NCI-H2081 treated with DMSO at 0.1 percent for 48 hours (cell line): ENCODE measurements at places on chromosomes 13 and 19.
A peak's percentile ranks its signal among the peaks of the same experiment; 100 is the strongest.

DNA sequence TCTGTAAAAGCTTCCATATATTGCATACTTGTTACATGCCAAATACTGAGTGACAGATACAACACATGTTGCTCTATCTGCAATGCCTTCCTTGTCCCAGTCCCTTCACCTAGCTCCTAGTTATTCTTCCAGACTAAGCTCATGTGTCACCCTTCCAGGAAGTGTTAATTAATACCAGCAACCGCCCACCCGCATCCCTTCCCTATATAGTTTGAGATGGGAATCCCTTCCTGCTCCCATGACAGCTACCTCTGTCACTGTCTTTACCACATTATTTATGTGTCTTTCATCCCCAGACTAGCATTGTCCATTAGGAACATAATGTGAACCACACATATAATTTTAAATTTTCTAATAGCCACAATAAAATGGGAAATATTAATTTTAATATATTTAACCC lies 49.5 kb upstream of the FRY start:
- DNase-seq: no peak

DNA sequence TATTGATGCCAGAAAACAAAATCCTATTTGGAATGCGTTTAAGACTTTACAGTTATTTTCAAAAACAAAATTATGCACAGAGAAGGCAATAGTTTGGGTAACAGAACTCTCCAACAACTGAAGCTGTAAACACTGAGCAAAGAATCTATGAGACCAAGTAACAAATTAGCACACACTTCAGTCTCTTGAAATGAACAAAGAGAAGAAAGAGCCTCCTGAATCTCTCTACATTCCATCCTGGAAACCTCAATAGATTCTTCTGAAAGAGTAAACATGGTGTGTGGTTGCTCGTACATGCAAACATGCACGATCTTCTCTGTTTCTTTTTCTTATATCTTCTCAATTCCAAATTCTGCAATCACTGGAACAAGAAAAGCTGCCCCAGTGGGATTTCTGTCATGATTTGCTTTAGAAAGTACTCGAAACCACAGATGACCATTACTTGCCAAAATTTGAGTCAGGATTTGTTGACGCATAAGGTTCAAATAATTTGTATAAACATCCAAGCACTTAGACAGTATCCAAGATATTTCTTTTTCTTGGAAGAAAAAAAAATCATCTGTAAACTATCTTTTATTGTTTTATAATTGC lies 137.9 kb upstream of the DACH1 start:
- no peak for DNase-seq

GRCh38 chr13:50884265-50884664 lies 25.3 kb upstream of the RNASEH2B start:
- DNase-seq: no peak

GRCh38 chr13:103539265-103539664 lies 473.0 kb upstream of the SLC10A2 start:
- DNase-seq: peak; percentile 79

- no peak for DNase-seq
Measured at GRCh38 chr19:12946092-12946721, 545 bp downstream of the RAD23A start.

GRCh38 chr19:18765224-18765623 lies 25.9 kb downstream of the COMP start:
- DNase-seq: peak; percentile 13

DNA sequence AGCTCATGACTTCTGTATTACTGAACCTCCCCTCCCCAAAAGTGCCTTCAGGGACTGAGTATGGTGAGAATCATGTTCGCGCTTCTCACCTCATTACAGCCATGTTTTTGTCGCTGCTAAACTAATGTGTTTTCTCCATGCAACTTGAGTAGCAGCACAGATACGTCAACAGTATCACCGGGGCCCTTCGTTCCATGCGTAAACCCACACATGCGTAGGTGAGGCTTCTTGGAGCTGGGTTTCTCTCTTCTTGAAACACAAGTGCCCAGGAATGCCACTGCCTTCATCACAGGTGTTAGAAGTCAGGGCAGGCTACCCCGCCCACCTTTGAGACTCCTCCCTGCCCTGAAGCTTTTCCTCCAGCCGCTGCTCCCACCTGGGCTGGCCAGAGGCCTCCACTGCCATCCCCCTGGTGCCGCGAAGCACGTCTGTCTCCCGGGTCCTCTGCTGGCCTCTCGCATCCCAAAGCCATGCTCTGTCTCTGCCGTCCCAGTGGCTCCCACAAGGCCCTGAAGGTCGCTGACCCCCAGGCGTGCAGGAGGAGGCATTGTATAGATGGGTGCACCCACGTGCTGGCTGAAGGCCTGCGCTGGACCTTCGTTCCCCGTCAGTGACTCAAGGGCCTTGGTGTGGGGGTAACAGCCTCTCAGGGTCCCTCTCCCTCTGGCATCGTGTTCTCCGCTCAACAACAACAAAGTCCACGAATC lies 135.3 kb upstream of the MCF2L start:
- no peak for DNase-seq

GRCh38 chr13:28583651-28584091 lies 75.3 kb upstream of the POMP start:
- DNase-seq: no peak

GRCh38 chr13:99730403-99730802 lies 229.1 kb downstream of the TM9SF2 start:
- no peak for DNase-seq

- DNase-seq: no peak
Measured at GRCh38 chr19:29245215-29245614, 32.3 kb upstream of the UQCRFS1 start.

GRCh38 chr13:42577538-42577937 lies 3.6 kb downstream of the TNFSF11 start:
- DNase-seq: no peak

DNA sequence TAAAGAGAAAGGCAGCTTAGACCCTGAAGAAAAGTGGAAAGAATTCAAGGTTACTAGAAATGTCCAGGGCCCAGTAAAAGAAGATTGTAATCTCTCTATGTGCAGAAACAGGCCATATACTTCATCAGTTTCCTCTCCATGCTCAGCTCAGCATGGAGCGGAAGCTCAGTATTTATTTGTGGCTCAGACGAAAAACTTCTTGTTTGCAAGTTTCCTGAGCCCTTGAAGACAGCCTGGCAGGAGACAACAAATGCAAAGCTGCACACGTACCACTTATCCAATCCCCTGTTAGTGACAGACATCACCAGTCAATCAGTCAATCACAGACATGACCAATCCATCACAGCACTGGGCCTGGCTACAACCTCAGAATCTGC lies 8.1 kb upstream of the KLF2 start:
- DNase-seq: no peak

GRCh38 chr13:25752957-25753551 lies 298.8 kb downstream of the SHISA2 start:
- DNase-seq: no peak

GRCh38 chr13:67049744-67050143 lies 180.4 kb downstream of the PCDH9 start:
- no peak for DNase-seq

DNA sequence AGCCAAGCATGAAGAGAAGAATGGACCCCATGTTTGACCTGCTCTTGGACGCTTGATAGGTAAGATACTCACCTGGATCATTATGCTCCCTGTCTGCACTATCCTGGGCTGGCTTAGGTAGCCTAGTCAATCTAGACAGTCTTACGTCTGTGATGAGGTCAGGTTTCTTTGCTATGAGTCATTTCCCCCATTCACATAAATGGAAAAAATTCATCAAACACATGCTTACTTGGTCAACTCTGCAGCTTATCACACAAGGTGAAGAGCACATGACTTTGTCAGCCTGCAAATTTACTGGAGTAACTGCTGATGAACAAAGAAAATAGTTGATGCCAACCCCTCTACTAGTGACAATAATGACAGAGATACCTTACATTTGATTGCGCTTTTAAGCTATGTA lies 170.0 kb downstream of the NUFIP1 start:
- DNase-seq: no peak

- DNase-seq: no peak
Measured at GRCh38 chr19:12647490-12648071, 19.0 kb downstream of the MAN2B1 start.

- DNase-seq: no peak
Measured at GRCh38 chr13:94550062-94550738, 45.8 kb downstream of the TGDS start.

- no peak for DNase-seq
Measured at GRCh38 chr13:30033681-30034457, 183.5 kb upstream of the UBL3 start.

DNA sequence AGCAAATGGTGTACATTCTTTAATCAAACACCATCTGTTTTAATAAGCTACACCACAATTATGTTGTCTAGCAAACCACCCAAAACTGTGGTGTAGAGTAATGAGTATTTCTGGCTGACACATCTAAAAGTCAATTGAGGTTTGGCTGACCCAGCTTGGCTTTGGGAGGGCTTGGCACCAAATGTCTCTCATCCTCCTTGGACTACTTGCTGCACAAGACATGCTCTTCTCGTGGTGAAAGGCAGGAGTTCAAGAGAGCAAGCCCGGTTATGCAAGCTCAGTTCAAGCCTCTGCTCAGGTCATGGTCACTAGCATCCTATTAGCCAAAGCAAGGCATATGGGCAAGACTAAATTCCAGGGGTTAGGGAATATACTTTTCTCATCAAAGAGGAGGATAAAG lies 37.1 kb downstream of the LACC1 start:
- no peak for DNase-seq

DNA sequence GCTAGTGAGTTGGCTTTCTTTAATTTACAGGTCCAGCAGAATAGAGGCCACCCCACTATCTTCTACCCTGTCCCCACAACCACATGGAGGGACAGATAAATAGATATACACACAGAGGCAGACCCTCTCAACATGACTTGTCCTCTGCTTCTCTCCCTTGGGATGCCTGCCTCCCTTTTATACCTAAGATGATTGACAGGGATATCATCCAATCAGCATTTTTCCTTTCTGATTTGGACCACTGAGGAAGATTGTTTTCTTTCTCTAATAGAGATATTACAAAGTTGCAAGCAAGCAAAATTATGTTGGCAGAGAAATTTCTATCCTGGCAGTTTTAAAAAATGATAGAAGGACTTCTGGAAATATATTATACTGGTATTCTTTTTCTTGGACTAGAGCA lies 35.8 kb downstream of the STOML3 start:
- DNase-seq: no peak

DNA sequence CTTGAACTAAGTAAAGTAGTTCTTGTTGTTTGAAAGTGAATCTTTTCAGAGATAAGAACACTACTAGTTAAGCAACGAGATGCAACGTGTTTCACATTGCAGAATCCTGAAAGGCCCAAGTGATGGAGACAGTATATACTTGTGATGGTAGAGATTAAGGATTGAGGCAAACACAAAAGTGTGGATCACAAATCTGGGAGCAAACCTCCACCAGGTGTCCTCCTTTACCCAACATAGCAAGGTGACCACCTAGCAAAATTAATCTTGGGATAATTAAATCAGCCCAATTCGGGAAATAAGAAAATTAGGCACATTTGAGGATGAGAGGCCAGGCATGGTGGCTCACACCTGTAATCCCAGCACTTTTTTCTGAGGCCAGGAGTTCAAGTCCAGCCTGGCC lies 563.9 kb downstream of the DACH1 start:
- DNase-seq: no peak

GRCh38 chr13:23740002-23740401 lies 149.2 kb downstream of the MIPEP start:
- no peak for DNase-seq

DNA sequence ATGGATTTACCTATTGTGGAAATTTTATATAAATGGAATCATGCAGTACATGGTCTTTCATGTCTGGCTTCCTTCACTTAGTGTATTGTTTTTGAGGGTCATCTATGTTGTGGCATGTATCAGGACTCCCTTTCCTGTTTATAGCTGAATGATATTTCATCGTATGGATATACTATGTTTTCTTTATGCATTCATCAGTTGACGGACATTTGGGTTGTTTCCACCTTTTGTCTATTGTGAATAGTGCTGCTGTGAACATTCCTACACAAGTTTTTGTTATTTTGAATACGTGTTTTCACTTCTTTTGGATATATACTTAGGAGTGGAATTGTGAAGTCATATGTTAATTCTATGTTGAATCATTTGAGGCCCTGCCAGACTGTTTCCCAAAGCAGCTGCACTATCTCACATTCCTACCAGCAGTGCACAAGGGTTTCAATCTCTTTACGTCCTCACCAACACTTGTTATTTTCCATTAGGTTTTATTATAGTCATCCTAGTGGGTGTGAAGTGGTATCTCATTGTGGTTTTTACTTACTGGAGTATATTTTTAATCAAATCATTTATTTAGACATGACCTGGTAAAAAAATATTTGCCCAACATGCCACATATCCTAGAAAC lies 262.7 kb downstream of the DLEU7 start:
- DNase-seq: no peak

DNA sequence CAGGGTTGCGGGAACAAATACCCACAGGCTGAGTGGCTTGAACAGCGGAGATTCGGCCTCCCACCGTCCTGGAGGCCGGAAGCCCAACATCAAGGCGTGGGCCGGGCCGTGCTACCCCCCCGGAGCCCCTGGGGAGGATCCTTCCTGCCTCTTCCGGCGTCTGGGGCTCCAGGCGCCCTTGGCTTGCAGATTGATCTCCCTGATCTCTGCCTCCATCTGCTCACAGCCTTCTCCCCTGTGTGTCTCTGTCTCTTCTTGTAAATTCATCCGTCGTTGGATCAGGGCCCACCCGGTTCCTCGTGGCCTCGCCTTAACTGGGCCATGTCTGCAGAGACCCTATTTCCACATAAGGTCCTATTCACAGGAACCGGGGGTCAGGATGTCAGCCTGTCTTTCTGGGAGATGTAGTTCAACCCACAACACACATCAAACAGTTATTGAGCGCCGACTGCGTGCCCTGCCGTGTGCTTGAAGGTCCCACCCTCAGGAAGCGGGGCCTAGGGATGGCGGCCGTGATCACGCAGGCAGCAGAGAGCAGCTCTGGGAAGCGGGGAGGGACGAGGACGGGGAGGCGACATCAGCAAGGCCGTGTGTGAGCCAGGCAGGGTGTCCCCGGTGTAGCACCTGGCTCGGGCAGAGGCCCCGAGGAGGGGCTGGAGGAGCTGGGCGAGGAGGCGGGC lies 21.3 kb downstream of the HCN2 start:
- DNase-seq: no peak

GRCh38 chr13:40515702-40516101 lies 150.7 kb downstream of the FOXO1 start:
- no peak for DNase-seq

DNA sequence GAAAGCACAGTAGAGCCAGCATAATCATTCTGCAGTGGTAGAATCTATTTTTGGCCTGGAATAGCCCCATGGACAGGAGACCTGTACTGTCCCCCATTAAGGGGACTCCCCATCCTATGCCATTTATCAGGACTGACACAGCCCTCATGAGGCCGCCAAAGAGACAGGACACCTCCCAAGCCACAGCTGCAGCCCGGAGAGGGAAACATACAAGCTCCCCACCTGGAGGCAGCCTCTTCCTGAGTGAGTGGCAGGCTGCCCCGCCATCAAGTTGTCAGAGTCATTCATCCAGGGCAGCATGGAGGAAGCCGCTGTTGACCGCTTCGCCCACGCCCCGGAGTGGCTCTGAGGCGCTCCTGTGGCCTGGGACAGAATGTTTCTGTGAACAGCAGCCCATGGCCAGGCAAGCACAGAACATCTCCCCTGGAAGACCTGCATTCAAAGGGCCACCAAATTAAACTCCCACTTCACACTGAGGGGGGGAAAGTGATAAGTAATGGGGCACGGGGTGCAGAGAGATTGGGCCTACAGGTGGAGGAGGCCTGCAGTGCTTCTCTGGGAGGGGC lies 111.3 kb downstream of the ZDHHC20 start:
- no peak for DNase-seq
